NCI-H2107 (cell line): ENCODE measurements at places on chromosomes 13 and 19.
A peak's percentile ranks its signal among the peaks of the same experiment; 100 is the strongest.

DNA sequence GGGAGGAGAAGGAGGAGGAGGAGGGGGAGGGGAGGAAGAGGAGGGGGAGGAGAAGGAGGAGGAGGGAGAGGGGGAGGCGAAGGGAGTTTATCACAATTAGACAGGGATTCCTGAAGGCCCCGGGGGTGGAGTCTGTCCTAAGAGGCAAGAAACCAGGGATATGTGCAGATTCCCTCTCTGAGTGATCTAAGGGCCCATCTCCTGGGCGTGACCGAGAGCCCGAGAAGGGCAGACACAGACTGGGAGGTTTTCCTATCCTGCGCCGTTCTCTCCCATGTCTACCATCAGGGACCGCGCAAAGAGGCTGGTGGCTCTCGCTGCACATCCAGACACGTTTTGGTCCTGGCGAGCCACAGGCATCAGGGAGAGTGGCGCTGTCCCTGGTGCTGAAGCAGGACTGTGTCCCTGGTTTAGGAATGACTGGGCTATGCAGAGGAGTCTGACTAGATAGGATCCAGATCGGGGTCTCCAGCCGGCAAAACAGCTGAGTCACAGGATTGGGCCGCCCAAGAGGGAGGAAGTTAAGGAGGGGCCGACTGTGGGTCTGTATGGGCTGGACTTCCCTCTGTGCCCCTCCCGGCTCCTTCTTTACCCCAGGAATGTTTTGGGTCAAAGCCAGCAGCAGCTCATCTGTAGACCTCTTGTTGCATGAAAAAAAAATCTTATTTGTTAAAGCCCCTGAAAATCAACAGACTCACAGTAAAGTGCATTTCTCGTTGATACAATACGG is 17.9 kb upstream of the ZNF175 start:
- DNase-seq: no peak

DNA sequence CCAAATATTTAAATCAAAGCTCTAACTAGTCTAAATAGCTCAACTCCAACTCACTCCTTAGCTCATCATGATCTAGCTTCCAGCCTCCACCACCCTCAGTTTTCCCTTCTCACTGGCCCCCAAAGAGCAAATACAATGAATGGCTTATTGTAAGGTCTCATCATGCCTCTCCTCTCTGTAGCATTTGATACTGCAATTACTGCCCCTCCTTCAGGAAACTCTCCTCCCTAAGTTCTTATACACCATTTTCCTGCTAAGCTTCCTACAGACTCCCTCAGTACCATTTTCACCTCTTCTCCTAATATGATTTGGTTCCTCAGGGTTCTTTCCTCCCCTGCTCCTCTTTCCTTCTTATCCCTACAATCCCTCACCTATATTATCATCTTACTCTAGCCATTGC is 12.8 kb downstream of the KPNA3 start:
- DNase-seq: no peak

DNA sequence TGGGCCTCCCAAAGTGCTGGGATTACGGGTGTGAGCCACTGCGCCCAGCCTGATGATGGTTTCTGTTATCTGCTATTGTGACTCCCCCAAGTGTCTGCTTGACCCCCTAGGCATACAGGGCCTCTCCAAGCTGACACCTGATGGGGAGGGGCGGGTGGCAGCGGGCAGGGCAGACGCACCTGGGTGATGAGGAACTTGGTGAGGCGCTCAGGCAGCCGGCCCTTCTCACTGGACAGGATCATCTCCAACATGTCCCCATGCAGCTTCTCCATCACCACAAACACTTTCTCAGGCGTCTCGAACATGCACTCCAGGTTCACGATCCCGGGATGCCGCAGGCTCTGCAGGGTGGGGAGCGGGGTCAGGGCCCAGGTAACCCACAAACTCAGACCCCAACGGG is 27.6 kb downstream of the PRKD2 start:
- DNase-seq: no peak

DNA sequence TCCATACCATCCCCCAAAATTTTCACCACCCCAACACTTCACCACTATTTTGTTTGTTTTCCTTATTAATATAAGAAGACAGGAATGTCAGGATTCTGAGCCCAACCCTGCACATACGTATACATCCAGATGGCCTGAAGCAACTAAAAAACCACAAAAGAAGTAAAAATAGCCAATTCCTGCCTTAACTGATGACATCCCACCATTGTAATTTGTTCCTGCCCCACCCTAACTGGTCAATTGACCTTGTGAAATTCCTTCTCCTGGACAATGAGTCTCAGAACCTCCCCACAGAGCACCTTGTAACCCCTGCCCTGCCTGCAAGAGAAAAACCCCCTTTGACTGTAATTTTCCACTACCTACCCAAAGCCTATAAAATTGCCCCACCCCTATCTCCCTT is 132.5 kb downstream of the ZNF675 start:
- no peak for DNase-seq

- no peak for DNase-seq
Observed at GRCh38 chr13:94917824-94918223, 205.5 kb upstream of the SOX21 start.

DNA sequence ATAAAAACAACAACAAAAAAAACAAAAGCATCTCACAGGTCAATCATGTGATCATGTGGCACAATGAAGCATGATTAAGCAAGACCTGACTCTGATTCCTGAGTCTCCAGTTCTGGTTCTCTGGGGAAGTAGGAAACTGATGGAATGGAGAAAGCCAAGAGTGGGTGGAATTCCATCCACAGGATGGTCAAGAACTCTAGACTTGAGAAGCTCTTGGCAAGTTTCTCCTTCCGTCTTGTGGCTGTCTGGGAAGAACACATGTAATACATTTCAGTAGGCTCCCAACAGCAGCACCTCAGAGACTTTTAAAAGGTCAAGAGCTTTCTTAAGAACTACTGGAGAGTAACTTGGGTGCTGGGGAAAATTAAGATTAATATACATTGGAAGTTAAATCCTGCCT is 78.6 kb upstream of the TSHZ3 start:
- no peak for DNase-seq

GRCh38 chr19:30815889-30816580 is 443.9 kb downstream of the ZNF536 start:
- DNase-seq: no peak

GRCh38 chr13:72849571-72849970 is 67.6 kb downstream of the PIBF1 start:
- DNase-seq: no peak

- DNase-seq: no peak
Observed at GRCh38 chr19:16519230-16519687, 23.0 kb downstream of the CHERP start.

DNA sequence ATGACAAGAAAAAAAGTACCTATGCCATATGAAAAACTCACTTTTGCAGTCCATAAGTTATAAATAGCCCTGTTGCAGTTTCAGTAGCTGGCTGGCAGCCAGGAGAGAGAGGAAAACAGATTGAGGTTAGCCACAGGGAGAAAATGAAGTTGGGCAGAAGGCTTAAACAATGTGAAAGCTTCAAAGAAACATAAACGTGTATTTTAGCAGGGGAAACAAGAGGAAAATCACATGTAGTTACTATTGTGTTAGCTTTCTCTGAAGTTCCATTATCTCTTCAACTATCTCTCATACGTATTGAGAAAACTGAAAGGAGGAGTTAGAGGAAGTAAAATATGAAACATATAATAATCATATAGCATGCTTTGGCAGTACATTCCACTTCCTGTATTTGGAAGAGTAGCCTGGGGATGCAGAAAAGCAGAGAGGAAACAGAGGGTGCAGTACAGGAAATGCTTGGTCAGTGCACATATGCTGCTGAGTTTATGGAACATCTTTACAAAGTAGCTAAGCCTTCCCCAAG is 1551.1 kb downstream of the EFNB2 start:
- DNase-seq: no peak

DNA sequence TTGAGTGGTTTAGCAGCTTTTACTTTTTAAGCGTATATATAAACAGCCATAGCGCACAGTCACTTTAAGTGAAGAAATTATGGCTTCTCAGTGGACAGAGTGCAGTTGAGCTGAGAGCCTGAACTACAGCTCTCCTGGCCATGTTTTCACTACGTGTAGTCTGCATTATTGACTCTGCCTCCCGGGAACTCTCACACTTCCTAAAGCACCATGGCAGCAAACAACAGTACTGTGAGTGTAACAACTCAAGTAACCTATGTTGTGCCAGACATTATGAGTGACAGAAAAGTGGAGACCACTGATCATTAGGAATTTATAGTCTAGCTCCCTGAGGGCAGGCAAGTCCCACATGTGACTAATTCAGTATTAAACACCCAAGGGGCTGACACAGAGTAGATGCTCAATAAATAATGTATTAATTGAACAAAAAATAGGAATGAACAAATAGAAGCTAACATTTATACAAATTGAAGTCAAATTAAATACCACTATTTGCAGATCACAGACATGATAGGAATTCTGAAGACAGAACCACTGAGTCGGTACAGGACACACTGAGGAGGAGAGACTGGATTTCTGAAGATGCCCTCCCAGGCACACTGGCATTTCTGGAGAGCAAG is 19.7 kb downstream of the EFNB2 start:
- DNase-seq: no peak

DNA sequence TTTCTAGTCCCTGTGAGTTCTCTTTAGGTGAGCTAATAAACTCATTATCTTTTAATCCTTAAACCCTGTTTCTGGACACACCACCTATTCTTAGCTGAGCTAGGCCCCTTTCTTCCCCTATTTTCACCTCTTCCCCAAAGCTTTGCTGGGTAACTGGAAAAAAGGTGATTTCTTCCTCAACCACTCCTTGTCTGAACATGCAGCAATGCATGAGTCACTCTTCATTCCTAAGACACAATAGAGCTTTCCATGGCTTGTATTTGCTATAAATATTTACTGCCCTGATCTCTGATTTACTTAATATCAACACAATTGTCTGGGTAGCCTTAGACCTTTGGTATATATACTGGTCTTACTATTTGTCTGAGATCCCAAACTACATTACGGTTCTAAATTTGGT is 370.9 kb downstream of the KLF5 start:
- DNase-seq: no peak

- DNase-seq: no peak
Observed at GRCh38 chr13:27463500-27463899, 13.1 kb upstream of the MTIF3 start.

DNA sequence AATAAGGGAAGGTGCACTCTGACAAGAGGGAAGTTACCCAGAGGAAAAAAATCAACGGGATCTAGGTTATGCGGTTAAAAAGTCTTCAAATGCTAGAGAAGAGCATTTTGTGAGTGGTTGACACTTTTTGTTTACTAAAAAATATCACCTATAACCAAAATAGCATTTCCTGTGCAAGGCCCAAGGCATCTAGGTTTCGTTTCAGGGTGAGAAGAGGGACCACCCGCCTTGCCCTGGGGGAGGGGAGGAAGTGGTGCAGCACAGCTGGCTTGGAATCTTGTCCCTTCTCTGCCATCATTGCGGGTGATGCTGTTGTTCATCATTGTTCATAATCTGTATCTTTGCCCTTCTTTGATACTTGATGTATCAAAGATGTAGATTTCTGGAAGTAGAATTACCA is 80.6 kb downstream of the NUFIP1 start:
- no peak for DNase-seq

DNA sequence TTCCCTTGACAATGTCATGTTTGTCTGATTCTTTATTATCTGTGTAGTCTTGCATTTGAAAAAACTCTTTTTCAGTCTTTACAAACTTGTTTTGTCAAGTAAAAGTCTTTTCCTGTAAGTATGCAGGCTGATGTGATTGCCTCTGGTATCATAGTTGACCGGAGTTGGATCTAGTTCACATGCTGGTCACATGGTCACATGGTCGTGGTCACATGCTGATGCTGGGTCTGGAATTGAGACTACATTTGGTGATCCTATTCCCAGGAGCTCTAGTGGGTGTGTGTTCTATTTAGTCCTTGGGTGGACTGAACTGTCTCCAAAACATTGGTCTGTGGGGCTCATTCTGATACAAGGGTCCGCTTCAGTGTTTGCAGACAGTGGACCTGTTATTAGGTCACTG is 1798.8 kb upstream of the PRR20A start:
- no peak for DNase-seq

GRCh38 chr19:38004521-38005223 is 97.7 kb downstream of the SIPA1L3 start:
- peak; percentile 61 for DNase-seq

GRCh38 chr13:60112771-60113170 is 51.0 kb downstream of the DIAPH3 start:
- no peak for DNase-seq

DNA sequence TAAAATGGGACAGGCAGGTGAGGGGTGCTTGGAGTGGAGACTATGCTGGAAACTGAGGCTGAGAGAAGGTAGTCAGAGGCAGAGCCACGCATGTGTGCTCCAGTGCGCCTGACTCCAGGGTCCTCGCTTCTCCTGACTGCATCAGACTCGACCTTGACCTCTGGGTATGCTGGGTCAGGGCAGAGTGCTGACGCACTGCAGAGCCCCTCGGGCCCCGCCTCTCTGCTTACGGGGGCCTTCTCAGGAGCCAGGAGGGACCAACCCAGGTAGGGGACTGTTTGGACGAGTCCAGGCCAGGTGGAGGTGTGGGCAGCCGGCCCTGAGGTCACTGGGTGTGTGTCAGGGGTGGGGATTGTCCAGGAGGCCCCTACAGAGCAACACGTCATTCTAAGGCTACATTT is 22.9 kb upstream of the SLC7A10 start:
- no peak for DNase-seq

GRCh38 chr19:11130824-11131455 is 24.6 kb downstream of the SPC24 start:
- DNase-seq: peak; percentile 38

DNA sequence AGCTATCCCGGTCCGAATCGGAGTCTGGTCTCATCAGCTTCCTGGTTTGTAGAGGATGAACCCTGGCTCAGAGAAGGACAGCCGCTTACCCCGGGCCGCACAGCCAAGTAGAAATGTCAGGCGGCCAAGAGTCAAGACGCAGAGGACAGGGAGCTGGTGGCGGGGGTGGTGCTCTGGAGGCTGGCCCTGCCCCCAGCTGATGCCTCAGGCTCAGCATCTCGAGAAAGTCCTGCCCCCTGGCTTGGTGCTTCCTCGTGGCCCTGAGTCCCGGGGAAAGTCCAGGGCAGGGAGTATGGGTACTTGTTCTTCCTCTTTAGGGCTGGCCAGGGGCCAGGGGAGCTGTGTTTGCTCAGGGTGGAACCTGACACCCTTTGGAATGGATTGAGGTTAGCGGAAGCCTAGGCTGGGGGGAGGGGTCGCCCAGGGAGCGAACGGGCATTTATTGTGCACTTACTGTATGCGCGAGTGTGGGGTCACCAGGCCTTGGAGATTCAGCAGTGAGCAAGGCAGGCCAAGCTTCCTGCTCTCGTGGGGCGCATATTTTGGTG is 2.2 kb downstream of the TJP3 start:
- peak; percentile 48 for DNase-seq

GRCh38 chr13:112605531-112605990 is 17.6 kb upstream of the TUBGCP3 start:
- DNase-seq: no peak

DNA sequence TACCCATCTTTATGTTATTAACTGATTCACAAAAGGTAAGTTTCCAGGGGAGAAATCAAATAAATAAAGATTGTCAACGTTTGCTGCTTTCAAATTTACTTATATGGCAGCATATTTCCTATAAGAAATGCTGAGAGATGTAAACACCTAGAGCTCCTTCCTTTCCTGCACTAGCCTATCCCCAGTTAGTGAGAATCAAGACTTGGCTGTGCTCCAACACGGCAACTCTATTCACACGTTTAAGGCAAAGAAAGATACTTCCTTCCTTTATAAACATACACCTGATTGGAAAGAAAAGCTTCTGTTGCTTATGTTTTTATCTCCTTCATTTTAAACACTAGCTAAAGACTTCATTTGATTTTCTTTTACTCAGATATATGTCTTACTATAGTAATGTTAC is 107.0 kb downstream of the PCDH9 start:
- DNase-seq: no peak

GRCh38 chr19:42528354-42529247 is at the start of gene CEACAM1:
TSS of gene CEACAM1 (minus strand) at chr19:42528481. CDS start at chr19:42528374, 107 bp downstream.
- DNase-seq: peak; percentile 46
